CD8-positive, alpha-beta T cell (primary cell): ENCODE measurements at places on chromosomes 11 and 22.
A peak's percentile ranks its signal among the peaks of the same experiment; 100 is the strongest.

GRCh38 chr22:34129691-34130486 lies 209.6 kb upstream of the LARGE1 start:
- no peak for DNase-seq

- no peak for DNase-seq
Measured at GRCh38 chr11:116729501-116730240, 43.1 kb downstream of the BUD13 start.

- DNase-seq: no peak
Measured at GRCh38 chr11:106475181-106475580, 397.7 kb downstream of the AASDHPPT start.

GRCh38 chr11:119206511-119207414 lies 624 bp downstream of the CBL start:
- no peak for DNase-seq

GRCh38 chr22:20128902-20129746 lies 2.5 kb upstream of the ZDHHC8 start:
- peak; percentile 56 for DNase-seq

DNA sequence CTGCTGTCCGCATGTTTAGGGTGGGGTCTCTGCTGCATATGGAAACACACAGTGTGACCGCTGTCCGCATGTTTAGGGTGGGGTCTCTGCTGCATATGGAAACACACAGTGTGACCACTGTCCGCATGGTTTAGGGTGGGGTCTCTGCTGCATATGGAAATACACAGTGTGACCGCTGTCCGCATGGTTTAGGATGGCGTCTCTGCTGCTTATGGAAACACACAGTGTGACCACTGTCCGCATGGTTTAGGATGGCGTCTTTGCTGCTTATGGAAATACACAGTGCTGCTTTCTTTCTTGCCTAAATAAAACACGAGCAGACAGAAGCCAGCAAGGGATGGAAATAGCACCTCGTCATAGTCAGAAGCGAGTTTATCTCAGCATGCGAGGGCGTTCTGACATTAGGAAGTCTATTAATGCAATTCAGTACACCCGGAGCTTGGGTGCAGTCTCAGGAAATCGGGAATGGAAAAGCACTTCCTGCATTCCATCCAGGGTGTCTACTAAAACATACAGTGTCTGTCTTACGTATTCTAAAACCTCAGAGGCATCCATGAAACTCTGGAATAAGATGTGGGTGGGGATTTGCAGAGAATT lies 32.6 kb upstream of the TOLLIP start:
- no peak for DNase-seq

DNA sequence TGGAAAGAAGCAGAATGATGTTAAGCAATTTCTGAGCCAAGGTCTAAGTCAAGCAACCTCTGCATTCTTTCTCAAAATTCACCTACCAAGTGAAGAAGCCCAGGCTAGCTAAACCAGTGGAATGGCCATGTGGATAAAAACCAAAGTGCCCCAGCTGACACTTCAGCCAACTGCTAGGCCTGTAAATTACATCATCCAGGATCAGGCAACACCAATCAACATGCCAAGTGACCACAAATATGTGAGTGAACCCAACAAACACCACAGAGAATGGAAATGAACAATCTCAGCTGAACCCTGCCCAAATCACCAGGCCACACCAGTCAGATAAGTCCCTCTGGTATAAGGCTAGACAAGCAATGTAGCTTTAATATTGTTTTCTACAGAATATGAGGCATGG lies 25.1 kb upstream of the FJX1 start:
- DNase-seq: no peak

DNA sequence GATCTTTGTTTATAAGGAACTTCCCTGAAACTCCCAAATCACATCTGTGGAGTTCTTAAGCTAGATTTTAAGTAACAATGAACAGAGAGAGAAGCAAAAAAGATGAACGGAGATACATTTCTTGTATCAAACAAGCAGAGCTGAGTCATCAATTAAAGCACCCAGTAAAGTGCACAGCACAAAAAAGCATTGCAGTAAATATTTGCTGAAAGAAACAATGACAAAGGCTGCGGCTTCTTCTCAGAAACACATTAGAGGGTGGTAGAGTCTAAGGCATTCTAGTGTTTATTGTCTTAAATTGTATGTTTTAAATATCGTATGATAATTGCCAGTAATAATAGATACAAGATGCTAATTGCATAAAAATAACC lies 941.6 kb upstream of the CHORDC1 start:
- DNase-seq: no peak

DNA sequence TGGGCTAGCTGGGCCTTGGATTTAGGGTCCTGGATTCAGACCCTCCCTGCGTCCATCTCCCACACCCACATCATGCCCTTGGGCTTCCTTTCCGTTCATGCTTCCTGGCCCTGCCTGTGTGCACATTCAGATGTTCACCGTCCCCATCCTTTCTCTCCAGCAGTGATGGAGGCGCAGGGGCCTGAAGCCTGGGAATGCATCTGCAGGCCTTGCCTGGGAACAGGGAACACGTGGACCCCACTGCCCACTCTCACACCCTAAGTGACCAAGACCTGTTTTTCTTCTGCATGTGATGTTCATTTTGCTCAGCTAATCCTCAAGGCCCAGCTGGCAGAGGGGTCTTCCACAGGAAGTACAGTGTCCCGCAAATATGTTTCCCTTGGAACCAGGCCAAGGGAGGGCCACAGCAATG lies 91.6 kb upstream of the PARVA start:
- DNase-seq: no peak

DNA sequence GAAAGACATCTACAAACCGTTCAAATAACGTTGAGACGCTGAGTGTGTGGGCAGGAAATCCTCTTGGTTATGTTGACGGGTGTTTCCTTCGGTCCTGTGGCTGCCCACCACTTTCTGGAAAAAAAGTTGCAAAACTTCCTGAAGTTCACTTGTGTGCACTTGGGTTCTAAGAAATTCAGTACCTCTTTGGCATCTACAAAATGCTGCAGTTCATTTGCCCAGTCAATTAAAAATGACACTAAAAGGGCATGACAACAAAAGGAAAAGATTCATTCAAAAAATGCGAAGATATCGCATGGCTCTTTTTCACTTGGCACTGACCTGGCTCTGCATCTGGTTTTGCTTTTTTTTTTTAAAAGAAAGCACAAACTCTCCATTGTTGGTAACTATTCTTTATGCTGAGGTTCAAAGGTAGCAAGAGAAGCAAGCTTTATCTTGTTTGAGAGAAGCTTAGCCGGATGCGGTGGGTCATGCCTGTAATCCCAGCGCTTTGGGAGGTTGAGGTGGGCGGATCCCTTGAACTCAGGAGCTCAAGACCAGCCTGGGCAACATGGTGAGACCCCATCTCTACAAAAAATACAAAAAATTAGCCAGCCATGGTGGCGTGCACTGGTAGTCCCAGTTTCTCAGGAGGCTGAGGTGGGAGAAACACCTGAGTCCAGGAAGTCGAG lies 10.6 kb upstream of the XBP1 start:
- peak; percentile 36 for DNase-seq

GRCh38 chr22:33684087-33684486 lies 236.2 kb downstream of the LARGE1 start:
- DNase-seq: no peak

DNA sequence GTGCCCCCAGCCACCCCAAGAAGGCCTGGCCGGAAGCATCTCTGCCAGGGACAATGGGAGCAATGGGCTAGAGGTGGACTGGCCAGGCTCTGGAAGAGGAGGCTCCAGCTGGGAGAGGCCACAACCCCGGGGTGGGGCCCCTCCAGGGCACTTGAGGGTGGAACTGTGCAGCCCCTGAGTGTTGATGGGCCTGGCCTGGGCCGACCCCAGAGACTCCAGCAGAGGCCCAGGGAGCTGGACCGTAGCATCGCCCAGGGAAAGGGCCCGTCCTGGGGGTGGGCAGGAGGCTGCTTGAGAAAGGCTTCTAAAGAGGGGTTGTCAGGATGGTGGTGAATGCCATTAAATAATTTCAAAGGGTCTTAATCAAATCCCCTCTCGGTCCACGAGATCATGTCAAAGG lies 30.4 kb downstream of the CDKN1C start:
- no peak for DNase-seq

- no peak for DNase-seq
Measured at GRCh38 chr22:19770349-19771220, 10.0 kb downstream of the TBX1 start.

- DNase-seq: peak; percentile 49
Measured at GRCh38 chr11:127843483-127844396, 743.6 kb downstream of the ETS1 start.

DNA sequence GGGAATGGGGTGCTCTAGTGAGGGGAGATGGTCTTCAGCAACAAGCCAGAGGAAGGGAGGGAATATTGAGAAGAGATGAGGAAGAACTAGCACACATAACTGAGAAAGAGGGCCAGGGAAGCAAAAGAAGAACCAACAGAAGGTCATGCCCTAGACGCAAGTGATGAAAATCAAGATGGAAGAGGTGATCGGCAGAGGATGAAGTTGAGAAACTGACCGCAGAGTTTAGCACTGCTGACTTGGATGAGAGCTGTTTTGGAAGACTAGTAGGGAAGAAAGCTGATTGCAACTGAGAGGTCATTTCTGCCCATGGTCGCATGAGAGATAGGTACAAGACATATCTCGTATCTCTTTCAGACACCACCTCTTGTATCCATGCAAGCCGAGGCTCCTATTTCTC lies 2.9 kb downstream of the SPINDOC start:
- DNase-seq: no peak

- no peak for DNase-seq
Measured at GRCh38 chr11:119536801-119537200, 113.8 kb upstream of the THY1 start.

- no peak for DNase-seq
Measured at GRCh38 chr11:32438866-32439489, 3.6 kb upstream of the WT1 start.

GRCh38 chr11:35675901-35676610 lies 13.5 kb downstream of the TRIM44 start:
- DNase-seq: no peak

- DNase-seq: no peak
Measured at GRCh38 chr11:126431401-126432064, 76.0 kb downstream of the ST3GAL4 start.

GRCh38 chr11:18063862-18064434 lies 17.9 kb upstream of the TPH1 start:
- no peak for DNase-seq

DNA sequence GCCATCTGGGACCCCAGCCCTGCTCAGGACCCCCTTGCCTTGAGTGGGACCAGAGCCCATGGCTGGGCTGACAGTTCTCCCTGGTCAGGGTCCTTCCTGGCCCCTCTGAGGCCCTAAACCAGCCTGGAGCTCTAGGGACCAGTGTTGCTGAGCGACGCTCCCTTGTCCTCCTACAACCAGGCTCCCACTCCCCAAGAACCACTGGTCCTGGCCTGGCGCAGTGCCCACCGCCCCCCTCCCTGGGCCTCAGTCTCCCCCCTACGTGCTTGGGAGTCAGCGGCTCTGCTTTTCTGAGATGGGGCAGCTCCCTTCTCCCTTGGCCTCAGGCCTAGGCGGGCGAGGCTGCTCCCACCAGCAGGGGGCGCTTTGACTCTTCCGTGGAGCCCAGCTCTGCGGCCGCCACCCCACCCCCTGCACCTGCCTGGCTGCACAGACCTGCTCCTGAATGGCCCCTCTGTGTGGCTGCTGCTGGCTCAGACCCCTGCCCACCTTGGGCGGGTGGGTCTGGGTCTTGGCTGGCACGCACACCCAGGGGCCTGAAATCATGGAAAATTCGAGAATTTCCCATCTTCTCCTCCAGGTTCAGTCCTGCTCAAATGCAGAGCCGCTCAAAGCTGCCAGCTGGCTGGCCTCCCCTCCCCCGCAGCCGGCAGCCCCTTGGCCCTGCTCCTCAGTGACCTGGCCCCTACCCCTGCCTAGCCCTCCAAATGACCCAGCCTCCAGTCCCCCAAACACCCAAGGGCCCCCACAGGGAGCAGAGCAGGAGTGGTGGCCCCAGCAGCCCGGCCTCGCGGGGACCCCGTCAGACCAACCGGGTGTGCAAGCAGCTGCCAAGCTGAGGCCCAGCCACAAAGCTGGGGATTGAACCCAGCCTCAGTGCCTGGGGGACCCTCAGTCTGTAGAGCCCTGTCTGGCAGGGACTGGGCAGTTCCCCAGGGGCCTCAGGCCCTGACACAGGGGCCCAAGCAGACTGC lies 9.1 kb downstream of the PRR33 start:
- DNase-seq: peak; percentile 83

GRCh38 chr11:117185736-117186430 lies 7.3 kb downstream of the SIDT2 start:
- no peak for DNase-seq

DNA sequence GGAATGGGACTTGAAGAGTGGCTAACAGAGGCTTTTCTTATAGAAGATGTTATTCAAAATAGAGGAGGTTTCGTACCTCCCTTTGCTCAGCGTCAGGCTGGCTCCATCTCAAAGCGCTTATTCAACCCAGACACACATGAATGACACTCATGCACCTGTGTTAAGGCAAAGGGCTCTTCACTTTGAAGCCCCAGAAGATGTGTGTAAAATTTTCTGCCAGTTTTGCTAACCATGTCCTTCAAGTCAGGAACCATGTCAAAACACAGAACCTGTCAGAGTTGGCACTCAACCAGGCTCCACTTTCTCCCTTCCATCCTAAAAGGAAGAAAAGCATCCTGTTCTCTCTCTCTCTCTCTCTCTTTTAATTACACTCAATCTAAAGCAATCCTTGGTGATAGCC lies 352.8 kb upstream of the NARS2 start:
- DNase-seq: no peak

GRCh38 chr11:64868904-64869570 lies 9.4 kb downstream of the EHD1 start:
- DNase-seq: peak; percentile 51

- DNase-seq: no peak
Measured at GRCh38 chr11:78961937-78962701, 387.5 kb upstream of the NARS2 start.

GRCh38 chr11:86537541-86538222 lies 134.7 kb downstream of the ME3 start:
- no peak for DNase-seq

DNA sequence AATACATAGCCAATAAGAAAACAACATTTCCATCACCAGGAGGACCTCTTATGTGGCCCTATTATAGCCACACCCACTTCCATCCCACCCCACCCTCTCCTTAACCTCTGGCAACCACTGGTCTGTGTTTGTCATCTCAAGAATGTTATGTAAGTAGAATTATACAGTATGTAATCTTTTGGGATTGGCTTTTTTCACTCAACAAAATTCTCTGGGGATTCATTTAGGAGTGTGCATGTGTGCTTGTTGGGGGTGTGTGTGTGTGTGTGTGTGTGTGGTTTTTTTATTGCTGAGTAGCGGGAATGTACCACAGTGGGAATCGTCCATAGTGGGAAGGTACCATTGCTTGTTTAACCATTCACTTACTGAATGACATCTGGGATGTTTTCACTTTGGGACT lies 5.2 kb downstream of the KCNJ5 start:
- no peak for DNase-seq

DNA sequence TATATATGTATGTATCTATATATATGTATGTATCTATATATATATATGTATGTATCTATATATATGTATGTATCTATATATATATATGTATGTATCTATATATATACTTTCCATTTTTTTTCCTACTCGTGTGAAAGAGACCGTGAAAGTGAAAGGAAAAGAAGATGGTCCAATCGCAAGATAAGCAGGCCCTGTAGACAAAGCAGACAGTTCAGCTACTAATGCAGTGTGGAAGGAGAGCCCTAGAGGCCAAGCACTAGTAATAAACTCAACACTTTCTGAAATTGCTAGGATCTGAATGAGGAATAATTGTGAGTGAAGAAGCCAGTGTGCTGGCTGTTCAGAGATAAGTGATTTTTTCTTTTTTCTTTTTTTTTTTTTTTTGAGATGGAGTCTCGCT lies 47.2 kb downstream of the MCHR1 start:
- no peak for DNase-seq

GRCh38 chr11:77179048-77179447 lies 51.0 kb downstream of the MYO7A start:
- no peak for DNase-seq

GRCh38 chr11:68440224-68440623 lies 20.3 kb upstream of the PPP6R3 start:
- no peak for DNase-seq
